ENCODE measurements at places on chromosomes 5 and 9.

- DNase-seq, result no peak
Measured at GRCh38 chr9:105881021-105881420, 186.7 kb downstream of the TMEM38B start.

- DNase-seq, result no peak
Measured at GRCh38 chr5:75948438-75948837, 134.7 kb upstream of the SV2C start.

- DNase-seq, result no peak
Measured at GRCh38 chr5:145163876-145164275, 671.3 kb downstream of the PRELID2 start.

GRCh38 chr5:125375143-125375542 is 628.7 kb upstream of the ZNF608 start:
- no peak for DNase-seq

DNA sequence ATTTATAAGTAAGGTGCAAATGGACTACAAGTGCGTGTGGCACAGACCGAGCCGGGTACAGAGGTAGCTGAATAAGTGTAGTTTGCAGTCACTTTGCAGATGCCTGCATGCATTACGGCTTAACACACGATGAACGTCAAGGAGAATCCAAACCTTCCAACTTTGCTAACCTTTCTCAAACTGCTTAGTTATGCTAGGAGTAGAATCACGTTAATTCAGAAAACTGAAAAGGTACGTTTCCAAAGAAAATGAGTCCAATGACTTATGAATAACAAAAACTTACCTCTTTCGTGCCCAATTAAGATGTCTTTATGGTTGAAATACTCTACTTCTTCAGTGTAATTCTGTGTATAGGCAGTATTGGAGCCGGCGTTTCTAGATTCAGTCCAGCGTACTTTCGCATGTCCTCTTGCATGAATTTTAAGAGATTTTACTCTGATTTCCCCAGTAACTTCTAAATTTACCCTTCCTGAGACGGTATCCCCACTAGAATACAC is 539 bp downstream of the ARRDC3 start:
- peak; percentile 69 for DNase-seq

DNA sequence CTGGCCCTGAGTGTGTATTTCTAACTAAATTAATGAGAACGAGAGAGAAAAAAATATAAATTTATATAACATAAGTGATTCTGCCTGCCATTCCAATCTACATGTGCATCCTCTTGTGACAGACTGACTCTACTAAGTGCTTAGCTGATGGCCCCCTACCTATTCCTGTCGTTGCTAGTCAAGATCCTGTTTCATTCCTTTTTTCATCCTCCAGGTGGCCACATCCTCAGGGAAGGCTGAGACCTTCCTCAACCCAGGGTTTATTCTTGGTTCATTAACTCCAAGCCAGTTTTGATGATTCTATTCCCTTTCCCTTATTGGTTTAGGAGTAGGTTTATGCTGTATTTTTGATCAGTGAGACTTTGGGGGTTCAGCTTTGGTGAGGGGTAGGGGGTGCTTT is 201.3 kb downstream of the C9orf152 start:
- no peak for DNase-seq

DNA sequence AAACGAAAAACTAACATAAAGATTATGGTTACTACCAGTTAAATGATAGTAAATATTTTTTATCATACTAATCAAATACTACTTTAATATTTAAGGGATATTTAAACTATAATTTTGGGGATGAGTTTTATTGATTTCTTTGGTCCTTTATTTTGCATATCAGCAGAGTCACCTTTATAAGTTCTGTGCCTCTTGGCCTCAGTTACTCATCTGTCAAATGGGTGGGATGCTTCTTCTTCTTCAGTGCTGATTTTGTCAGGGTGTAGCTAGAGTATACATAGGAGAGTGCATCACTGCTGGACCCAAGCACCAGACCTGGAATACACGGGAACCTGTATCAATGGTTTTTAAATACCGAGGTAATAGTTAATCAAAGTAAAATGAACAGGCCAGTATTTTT is 5.6 kb downstream of the ENTREP1 start:
- DNase-seq, result no peak

DNA sequence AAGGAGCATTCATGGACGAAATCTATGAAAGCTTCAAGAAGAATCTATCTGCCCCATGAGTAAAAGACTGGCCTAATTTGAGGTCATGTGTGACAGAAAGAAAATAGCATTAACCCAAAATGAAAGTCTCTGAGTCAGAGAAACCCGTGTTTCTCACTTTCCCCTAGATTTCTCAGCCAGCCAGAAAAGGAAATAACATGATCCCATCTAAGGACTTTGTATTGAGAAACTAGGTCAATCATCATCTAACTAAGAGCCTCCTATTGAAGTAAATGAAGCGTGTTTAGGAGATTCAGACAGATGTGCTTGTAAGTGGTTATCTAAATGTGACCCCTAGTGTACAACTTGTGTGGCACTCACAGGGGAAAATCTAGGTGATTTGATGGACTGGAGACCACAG is 77.3 kb upstream of the ZNF366 start:
- no peak for DNase-seq

DNA sequence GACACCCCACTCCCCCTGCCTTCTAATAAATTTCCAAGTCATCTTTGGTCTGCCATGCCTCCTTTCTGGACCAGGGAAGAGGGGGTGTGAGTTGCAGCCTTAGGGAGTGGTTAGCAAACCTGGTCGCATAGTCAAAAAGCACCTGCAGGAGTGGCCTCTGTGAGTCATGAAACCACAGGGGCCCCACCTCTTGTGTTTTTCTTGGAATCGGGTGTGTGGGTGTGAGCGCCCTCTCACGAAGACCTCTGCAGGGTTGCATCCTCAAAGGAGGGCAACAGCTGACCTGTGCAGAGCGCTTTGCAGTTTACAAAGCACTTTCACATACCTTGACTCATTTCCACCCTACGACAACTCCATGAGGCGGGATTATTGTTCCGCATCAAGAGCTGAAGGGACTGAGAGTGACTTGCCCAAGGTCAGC is 36.8 kb upstream of the TEX48 start:
- DNase-seq, result peak; percentile 83

DNA sequence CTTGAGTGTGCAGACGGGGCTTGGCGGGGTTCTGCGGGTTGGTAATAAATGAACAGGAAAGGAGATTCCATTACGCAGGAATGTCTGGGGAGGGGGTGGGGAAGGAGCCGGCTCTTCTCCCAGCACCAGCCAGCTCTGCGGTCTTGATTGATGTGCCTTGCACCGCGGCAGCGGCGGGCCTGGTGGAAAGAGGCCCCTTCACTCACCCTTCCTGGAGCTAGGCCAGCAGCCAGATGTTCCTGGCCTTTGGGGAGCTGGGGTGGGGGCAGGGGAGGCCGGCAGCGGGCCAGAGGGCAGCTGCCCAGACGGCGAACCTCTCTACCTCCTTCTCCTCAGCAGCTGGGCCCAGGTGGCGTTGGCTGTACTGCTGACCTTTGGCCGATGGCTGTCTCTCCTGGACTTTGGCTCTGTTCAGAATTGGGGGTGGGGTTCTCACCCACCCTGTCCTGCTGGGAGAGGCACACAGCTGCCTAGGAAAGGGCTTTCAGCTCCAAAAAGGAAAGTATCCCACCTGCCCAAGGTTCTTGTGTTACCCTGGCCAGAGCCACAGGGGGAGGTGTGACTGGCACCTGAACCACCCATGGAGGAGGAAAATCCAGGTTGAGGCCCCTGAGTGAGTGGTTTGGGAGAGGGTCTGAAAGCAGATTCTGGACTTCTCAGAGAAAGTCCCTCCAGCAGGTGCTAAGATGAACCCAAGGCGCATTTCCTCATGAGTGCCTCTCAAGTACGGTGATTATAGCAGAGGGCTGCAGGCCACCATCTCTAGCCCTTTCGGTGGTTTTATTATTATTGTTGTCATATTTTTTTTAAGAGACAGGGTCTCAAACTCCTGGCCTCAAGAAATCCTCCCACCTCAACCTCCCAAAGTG is 58.0 kb upstream of the SYNPO start:
- DNase-seq, result no peak

- DNase-seq, result no peak
Measured at GRCh38 chr5:145689235-145689634, 145.9 kb downstream of the PRELID2 start.

GRCh38 chr5:73299665-73300336 is 126.8 kb downstream of the TMEM174 start:
- DNase-seq, result no peak

- no peak for DNase-seq
Measured at GRCh38 chr5:1523480-1523792, 324 bp downstream of the LPCAT1 start.

GRCh38 chr9:86516564-86516963 is 162.4 kb upstream of the TUT7 start:
- DNase-seq, result no peak

GRCh38 chr9:128104171-128104618 is 23.3 kb downstream of the PTGES2 start:
- DNase-seq, result no peak
